Fibroblast of the aortic adventitia (primary cell): ENCODE measurements at places on chromosomes 16 and 17. TPM values are rescaled to one million over a fixed set of nuclear protein-coding genes. Genes with fewer than 3 reads are reported as not detected.

The AIPL1 gene
- total RNA-seq = 0.09 TPM in 1 of 2 replicates, not detected in the other

The SDR42E2 gene
- not detected in 2 replicates for total RNA-seq

The DPEP3 gene
- not detected in 2 replicates for total RNA-seq

The SHBG gene
- total RNA-seq = 0.25 and 0.36 TPM in 2 replicates

The GP2 gene
- not detected in 2 replicates for total RNA-seq

The PRKCB gene
- total RNA-seq = 0.16 TPM in 1 of 2 replicates, not detected in the other

The CTF1 gene
- 2.5 and 3.2 TPM in 2 replicates for total RNA-seq

The UMOD gene
- not detected in 2 replicates for total RNA-seq

The TBC1D3L gene
- total RNA-seq = 2.2 and 4.2 TPM in 2 replicates

The ENPP7 gene
- total RNA-seq = not detected in 2 replicates

The GRB7 gene
- total RNA-seq = 1.7 TPM in 1 of 2 replicates, not detected in the other

The PIGW gene
- total RNA-seq = 6.4 and 12.7 TPM in 2 replicates

The SNX20 gene
- not detected in 2 replicates for total RNA-seq

The SPHK1 gene
- total RNA-seq = 31.7 and 84.0 TPM in 2 replicates

The SHISA9 gene
- not detected in 2 replicates for total RNA-seq

The SLC47A2 gene
- 0.33 TPM in 1 of 2 replicates, not detected in the other for total RNA-seq

The KRT27 gene
- total RNA-seq = not detected in 2 replicates

The CCL17 gene
- not detected in 2 replicates for total RNA-seq

The ERN1 gene
- 11.6 and 13.3 TPM in 2 replicates for total RNA-seq

The PLA2G10 gene
- not detected in 2 replicates for total RNA-seq

The TEX14 gene
- not detected in 2 replicates for total RNA-seq

The TLCD3B gene
- total RNA-seq = 0.18 TPM in 1 of 2 replicates, not detected in the other

The C16orf89 gene
- total RNA-seq = 1.6 and 4.6 TPM in 2 replicates

The TBC1D3E gene
- not detected in 2 replicates for total RNA-seq

The TBC1D3 gene
- not detected in 2 replicates for total RNA-seq

The SLC6A2 gene
- not detected in 2 replicates for total RNA-seq

The CHST4 gene
- total RNA-seq = not detected in 2 replicates

The CALB2 gene
- total RNA-seq = 0.36 TPM in 1 of 2 replicates, not detected in the other

The OTOP2 gene
- not detected in 2 replicates for total RNA-seq

The ZFPM1 gene
- total RNA-seq = 4.2 and 5.2 TPM in 2 replicates

The FKBP10 gene
- total RNA-seq = 187 and 270 TPM in 2 replicates

The TOX3 gene
- total RNA-seq = not detected in 2 replicates

The GPRC5B gene
- 20.2 and 47.4 TPM in 2 replicates for total RNA-seq

The CPHXL2 gene
- total RNA-seq = not detected in 2 replicates

The CPNE7 gene
- 0.65 and 13.1 TPM in 2 replicates for total RNA-seq

The NPIPA3 gene
- total RNA-seq = 0.54 TPM in 1 of 2 replicates, not detected in the other

The CFAP52 gene
- 0.18 and 2.7 TPM in 2 replicates for total RNA-seq

The MT1F gene
- total RNA-seq = 0.18 TPM in 1 of 2 replicates, not detected in the other

The RNF222 gene
- not detected in 2 replicates for total RNA-seq

The TMEM132E gene
- under 0.01 and 0.74 TPM in 2 replicates for total RNA-seq

The KRT39 gene
- not detected in 2 replicates for total RNA-seq

The CFAP97D1 gene
- not detected in 2 replicates for total RNA-seq

The TBX21 gene
- not detected in 2 replicates for total RNA-seq

The TMIGD1 gene
- not detected in 2 replicates for total RNA-seq

The MED13 gene
- total RNA-seq = 31.0 and 68.1 TPM in 2 replicates

The KRTAP2-1 gene
- total RNA-seq = not detected in 2 replicates

The TRAF7 gene
- 64.3 and 91.0 TPM in 2 replicates for total RNA-seq

The ZG16 gene
- not detected in 2 replicates for total RNA-seq

The DOC2B gene
- total RNA-seq = not detected in 2 replicates
